Activated CD4-positive, CD25-positive, alpha-beta regulatory T cell treated with anti-CD3 and anti-CD28 coated beads, Interleukin-2, amount 50 U/mL, for 16 hours (primary cell): ENCODE measurements at places on chromosomes 7 and 10.

- DNase-seq: no peak
These were observed 19.8 kb downstream of the MDFIC start for GRCh38 chr7:114941692-114942091.

DNA sequence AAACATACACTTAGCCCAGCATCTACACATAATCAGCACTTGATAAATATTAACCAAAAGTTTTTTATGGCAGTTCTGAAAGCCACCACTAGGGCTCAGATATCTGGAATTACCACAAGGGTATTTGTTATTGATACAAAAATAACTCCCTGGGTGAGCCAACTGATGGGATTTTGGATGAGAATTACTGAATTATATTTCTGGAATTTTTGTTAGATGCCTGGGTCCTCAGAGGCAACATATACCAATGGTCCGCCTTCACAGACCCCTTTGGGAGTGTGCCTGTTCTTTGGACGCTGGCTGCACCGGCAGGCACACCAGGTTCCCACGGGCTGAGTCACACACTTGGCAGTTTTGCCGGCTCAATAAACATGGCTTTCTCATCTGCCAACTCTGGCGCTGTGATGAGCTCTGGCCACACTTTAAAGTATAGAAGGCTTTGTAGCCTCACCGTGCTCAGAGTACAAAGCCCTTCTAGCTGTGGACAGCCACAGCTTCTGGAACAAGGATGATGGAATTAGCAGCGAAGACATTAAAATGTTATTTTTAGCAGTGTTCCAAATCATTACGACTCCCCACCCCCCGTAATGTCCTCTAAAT is 24.5 kb upstream of the EEPD1 start:
- no peak for DNase-seq

- no peak for DNase-seq
These were observed 24.1 kb upstream of the SH2B2 start for GRCh38 chr7:102262546-102262945.

DNA sequence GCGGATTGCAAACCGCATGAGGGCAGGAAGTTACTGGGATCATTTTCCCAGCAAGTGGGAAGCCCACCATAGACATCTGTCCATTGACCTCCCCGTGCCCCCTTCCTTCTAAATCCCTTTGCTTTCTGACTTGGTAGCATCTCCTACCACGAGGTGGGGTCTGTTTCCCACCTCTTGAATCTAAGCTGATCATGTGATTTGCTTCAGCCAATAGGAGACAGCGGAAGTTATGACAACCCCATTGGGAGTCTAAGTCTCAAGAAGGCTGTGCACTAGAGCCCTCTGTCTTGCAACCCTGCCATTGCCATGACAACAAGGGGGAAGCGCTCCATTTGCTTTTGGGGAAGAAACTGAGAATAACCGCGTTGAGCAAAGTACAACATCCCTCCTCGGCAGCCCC is 39.2 kb upstream of the CARD11 start:
- DNase-seq: no peak

- no peak for DNase-seq
These were observed 46.5 kb downstream of the ABLIM1 start for GRCh38 chr10:114611617-114612016.

DNA sequence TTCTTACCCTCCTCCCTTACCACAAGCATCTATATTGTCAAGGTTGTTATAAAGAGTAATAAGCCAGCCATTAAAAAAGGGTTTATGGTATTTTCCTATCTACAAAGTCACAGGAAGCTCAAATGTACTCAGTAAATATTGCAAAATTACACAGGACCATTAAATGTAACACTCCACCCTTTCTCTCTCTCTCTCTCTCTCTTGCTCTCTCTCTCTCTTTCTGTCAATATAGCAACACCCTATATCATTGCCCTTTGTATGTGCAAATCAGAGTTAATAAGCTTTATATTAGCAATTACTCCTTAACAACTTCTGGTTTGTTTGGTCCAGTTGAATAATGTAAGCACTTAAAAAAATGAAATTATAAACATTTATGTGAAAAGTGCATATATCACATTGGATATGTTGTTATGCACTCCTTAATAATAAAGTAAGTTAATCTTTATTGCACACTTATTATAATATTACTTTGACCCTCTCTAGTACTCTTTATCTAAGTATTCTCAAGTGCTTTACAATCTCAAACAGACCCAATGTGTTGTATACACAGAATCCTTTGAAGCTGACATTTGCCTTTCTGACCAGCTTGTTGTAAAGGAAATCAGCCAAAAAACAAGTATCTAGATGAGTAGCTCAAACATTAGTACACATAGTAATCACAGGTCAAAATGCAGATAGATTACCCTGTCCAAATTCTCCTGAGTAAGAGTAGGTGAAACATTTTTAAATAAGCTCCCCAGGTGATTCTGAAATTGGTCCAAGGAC is 93.2 kb downstream of the CFTR start:
- DNase-seq: no peak

DNA sequence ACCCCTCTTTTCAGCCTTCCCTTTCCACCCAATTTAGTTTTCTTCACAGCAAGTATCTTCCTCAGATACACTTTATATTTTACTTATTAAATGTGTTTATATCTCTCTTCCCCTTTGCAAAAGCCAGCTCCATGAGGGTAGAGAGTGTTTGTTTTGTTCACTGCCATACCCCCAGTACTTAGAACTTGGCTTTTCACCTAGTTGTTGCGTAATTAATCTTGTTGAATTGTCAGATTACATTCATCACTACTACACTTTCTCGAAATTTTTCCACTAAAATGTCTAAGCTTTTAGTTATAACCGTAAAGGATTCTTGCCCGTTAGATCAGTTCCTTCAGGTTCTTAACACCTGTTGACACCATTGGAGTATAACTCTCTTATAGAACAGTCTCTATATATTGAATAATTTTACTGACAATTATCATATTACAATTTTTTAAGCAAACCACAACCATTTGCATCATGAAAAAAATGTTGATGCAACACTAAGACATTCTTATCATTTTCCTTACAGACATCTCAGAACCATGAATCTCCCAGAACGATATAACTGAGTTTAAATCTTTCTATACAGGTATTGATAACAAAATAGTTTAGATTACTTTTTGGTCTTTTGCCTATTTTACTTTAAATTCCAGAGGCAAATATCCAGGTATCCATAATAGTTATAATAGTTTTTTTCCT is 29.9 kb downstream of the VWDE start:
- DNase-seq: no peak

DNA sequence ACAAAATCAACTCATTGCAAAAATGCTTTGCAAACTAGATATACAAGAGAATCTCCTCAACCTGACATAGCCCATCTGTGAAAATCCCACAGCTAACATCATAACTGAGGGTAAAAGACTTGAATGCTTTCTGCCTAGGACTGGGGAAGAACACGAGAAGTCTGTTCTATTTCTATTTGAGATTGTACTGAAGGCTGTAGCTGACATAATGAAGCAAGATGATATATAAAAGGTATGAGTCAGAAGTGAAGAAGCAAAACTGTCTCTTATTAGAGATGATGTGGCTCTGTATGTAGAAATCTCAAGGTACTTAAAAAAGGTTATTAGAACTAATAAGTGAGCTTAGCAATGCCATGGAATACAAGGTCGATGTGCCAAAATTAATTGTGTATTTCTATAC is 639.9 kb upstream of the PFKP start:
- no peak for DNase-seq

- DNase-seq: no peak
These were observed 102.7 kb downstream of the PDGFA start for GRCh38 chr7:416761-417624.

GRCh38 chr7:77199013-77199966 is at the start of gene FGL2:
Gene FGL2, minus strand, starts transcription at chr7:77199819. Its CDS starts 26 bp downstream, at chr7:77199793.
- no peak for DNase-seq

GRCh38 chr7:137305901-137306621 is 37.5 kb downstream of the PTN start:
- no peak for DNase-seq

- no peak for DNase-seq
These were observed 97.7 kb downstream of the TAF3 start for GRCh38 chr10:7915923-7916536.

GRCh38 chr7:127974446-127975035 is 56.7 kb downstream of the LRRC4 start:
- no peak for DNase-seq

GRCh38 chr7:92797284-92797683 is 39.1 kb downstream of the CDK6 start:
- no peak for DNase-seq

GRCh38 chr10:62858364-62858763 is 42.2 kb upstream of the EGR2 start:
- no peak for DNase-seq

DNA sequence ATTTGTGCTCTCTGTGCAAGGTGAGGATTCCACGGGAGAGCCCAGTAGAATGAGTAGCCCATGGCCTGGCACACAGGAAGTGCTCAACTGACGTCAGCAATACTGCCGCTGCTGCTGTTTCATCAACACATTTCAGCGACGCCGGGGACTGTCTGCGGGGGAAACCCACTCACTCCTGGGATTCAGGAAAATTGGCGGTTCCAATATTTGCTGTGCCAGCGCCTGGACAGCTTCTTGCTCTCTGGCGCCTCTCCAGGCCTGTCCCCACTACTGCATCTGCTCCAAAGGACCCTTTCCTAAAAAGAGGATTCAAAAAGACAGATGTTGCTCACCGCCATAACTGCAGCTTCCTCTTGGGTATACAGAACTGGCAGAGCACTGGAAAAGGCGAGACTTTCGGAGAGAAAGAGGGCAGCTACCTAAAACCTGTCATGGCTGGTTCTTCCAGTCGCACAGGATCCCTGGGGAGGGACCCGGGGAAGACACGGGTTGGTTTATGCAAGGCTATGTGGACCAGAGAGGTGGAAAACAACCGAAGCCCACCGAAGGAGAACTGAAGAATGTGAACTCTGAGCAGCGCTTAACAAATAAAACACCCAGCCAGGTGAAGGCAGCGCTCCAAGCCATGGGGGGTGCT is 39.7 kb upstream of the ENO4 start:
- no peak for DNase-seq

DNA sequence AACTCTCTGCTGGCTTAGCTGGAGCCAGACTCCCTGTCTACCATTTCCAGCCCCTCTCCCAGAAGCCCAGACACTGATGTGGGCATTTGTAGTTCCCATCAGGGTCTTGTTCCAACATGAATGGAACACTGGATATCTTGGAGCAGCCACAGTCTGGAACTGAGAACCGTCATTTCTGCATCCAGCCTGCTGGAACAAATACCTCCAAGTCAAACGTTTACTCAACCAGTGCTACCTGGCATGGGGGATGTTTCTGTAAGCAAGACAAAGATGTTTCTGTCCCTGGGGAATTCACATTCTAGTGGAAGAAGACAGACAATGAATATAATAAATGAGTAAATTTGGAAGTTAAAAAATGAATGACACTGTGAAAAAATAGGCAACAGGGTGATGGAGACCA is 70.8 kb upstream of the ZNF438 start:
- DNase-seq: no peak

- no peak for DNase-seq
These were observed 40.5 kb upstream of the RBM33 start for GRCh38 chr7:155603858-155604503.

- DNase-seq: no peak
These were observed 219.7 kb upstream of the PPP2R2D start for GRCh38 chr10:131681122-131681521.

DNA sequence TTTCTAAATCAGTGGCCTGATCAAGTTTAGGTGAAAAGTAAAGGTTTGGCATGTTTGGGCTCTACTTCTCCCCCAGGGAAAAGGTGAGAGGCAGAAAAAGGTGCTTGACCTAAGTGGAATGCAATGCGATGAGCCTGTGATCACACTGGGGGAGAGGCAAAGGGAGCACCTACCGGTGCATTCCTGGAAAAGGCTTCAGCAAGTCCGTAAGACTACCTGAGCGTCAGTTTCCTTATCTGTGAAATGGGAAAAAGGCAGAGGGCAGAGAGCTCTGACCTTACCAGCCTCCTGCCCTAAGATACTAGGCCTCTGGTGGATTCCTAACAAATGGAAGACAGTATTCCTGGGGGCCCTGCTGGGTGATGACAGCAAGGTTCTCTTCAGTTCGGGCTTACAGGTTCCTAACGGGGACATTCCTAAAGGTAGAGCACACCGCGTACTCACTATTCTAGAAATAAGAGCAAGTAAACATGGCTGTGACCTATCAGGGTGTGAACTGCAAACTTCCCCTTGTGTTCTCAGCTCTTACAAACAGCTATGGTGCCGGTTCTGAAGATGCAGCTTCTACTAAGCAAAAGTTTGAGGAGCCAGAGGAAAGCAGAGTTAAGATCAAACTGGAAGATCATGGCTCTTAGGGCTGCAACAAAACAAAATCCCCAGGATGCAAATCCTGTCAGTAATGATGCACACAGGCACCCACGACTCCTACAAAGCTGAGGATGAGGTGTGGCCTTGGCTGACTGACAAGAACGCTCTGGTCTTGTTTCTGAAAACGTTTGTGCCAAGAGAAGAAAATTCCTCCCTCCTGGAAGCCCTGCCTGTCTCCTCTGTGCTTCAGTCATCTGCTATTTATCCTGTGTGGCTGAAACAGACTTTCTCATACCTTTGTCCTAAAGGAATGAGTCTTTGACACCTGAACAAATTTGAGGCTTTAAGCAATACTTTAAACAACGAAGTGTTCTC is 13.3 kb upstream of the ACSL5 start:
- no peak for DNase-seq

- DNase-seq: no peak
These were observed 79.2 kb upstream of the KCTD7 start for GRCh38 chr7:66549466-66549865.

- no peak for DNase-seq
These were observed 161.6 kb downstream of the JAZF1 start for GRCh38 chr7:28018856-28019465.
